ENCODE measurements at places on chromosomes 7 and 10.

GRCh38 chr7:139738101-139738489 is 39.7 kb downstream of the HIPK2 start:
- no peak for DNase-seq

DNA sequence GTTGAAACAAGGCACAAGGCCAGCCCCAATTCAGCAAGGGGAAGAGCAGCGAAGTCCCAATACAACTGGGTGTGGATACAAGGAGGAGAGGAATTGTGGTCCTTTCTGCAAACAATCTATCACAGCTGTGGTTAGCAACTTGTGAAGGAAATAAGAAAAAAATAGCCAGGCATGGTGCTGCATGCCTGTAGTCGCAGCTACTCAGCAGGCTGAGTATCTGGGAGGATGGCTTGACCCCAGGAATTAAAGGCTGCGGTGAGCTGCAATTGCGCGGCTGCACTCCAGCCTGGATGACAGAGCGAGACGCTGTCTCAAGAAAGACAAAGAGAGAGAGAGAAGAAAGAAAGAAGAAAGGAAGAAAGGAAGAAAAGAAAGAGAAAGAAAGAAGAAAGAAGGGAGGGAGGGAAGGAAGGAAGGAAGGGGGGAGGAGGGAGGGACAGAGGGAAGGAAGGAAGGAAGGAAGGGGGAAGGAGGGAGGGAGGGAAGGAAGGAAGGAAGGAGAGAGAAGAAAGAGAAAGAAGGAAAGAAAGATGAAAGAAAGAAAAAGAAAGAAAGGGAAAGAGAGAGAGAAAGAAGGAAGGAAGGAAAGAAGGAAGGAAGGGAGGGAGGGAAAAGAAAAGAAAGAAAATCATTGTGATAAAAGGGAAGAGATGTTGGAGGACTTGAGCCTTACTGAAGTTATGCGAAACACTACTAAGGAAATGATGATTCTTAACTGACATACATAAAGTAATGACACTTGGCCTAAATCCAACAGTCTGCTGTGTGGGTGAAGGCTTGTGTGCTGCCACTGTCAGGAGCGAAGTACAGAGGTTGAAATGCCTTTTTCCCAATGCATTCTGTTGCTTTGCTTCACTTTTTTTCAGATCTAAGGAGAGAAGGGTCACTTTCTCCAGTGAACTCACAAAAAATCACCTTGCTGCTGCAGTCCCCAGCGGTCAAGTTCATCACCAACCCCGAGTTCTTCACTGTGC is 117.0 kb upstream of the STK17A start:
- DNase-seq = no peak

GRCh38 chr7:120833546-120833945 is 24.4 kb downstream of the TSPAN12 start:
- no peak for DNase-seq

- DNase-seq = no peak
These were observed 99.3 kb upstream of the DDC start for GRCh38 chr7:50664461-50664922.

GRCh38 chr7:167090-167855 is 25.1 kb upstream of the FAM20C start:
- no peak for DNase-seq

- no peak for DNase-seq
These were observed 9.5 kb downstream of the RAB18 start for GRCh38 chr10:27513451-27514191.

DNA sequence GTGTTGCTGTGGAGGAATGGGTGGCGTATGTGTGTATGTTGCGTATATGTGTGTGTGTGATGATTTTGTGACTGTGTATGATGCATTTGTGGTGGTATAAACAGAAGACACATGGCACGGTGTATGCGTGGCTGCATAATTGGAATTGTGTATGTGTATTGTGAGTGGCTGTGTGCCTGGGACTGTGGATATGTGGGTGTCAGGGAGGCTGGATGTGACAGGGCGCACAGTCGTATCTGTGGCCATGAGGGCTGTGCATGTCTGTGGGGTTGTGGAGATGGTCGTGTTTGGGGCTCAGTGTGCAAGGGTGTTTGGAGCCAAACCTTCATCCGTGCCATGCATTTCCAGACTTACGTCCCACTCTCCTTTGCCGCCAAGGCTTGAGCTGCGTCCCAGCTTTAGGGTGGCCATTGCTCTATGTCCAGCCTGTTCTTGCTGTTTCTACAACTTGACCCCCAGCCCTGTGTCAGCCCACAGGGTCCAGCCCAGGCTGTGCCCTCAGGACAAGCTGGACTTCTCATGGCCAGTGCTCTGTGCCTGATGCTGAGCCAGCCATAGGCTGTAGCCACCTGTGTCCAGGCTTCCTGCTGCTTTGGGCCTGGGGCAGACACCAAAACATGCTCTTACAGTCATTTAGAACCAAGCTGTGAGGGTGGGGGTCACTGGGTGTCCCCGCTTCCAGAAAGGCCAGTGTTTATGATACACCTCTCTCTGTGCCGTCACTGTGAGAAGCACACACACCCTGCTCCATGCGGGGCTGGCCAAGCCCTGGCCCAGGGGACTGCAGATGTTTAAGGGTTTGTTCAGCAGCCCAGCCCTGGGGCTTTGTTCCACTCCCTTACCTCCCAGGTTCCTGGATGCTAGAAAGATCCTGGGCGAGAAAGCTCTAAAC is 127.6 kb downstream of the NEURL1 start:
- DNase-seq = no peak

DNA sequence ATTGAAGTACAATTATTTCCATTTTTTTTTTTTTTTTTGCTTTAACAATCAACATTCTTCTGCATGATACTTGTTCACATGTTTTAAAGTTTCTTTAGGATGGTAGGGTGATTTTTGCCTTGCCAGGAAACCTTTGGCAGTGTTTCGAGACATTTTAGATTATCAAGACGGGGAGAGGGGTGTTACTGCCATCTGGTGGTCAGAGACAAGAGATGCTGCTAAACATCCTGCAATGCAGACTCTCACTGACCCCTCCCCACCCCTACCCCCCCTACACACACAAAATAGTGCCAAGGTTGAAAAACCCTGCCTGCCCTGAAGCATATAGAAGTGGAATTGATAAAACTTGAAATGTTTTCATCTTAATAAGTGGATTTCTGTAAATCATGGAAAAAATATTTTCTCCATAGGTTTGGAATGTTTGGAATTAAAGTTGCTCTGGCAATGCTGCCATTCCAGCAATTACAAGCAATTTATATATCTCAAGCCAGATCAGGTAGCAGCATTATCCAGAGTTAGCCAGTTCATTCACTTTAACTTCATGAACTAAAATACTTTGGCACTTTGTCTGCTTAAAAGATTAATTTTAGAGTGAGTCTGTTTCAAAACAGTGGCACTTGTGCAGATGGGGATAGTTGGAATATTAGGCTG is 62.1 kb downstream of the SDHAF3 start:
- no peak for DNase-seq

GRCh38 chr10:45135443-45136198 is 134.9 kb downstream of the ZNF22 start:
- no peak for DNase-seq

DNA sequence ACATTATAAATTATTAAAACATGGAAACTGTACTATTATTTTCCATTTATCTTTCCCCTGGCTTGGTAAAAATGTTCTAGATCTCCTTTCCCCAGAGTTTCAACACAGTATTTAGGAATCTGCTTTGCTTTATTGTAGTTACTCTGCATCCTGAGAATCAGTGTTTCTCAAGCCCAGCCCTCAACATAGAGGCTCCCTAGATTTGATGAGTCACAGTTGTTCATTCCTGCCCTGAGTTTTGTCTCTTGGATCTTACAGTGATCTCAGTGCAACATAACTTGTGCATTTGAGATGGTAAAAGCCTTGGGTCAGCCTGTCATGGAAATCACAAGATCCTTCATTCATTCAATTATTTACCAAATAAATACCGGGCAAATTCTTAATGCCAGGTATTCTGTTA is 63.0 kb downstream of the VAX1 start:
- no peak for DNase-seq

DNA sequence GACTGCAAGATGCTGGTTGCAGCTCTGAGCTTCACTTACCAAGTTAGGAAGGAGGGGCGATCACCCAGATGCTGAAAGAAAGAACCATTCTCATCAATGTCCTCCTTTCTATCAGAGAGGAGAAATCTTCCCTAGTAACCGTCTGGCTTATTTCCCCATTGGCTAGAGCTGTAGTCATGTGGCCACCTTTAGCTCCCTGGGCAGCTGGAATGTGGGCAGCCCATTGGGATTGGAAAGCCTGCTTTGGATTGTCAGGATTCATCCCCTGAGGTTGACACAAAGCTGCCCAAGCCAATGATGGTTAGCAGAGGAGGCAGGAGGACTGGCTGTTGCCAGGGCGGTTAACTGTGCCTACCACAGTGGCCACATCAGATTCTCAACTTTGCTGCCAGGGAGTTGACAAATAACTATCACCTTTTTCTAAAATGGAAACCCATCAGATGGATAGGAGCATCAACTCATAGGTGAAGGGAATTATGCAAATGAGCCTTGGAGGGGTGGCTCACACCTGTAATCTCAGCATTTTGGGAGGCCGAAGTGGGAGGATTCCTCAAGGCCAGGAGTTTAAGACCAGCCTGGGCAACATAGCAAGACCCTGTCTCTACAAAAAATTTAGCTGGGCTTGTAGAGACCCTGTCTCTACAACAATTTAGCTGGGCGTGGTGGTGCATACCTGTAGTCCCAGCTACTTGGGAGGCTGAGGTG is 206.4 kb upstream of the GALNT17 start:
- no peak for DNase-seq

- no peak for DNase-seq
These were observed 54.3 kb upstream of the NFKB2 start for GRCh38 chr10:102341038-102341688.

Measured in esophagus squamous epithelium (tissue), 5 donors.